Progenitor cell of endocrine pancreas (in vitro differentiated cells): ENCODE measurements at places on chromosomes 7 and 10.
A peak's percentile ranks its signal among the peaks of the same experiment; 100 is the strongest.

DNA sequence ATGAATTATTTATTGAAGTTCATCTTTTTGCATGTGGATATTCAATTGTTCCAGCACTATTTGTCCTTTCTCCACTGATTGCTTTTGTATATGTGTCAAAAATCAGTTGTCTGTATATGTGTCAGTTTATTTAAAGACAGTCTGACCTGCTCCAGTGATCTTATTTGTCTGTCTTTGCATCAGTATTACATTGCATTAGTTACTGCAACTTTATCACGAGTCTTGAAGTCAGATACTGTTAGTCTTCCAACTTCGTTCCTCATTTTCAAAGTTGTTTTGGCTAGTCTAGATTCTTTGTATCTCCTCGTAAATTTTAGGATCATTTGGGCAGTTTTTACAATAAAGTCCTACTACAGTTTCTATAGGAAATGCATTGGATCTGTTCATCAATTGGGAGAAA, 166.4 kb downstream of the CELF2 start:
- no peak overlapping the region for H3K27ac ChIP-seq
- DNase-seq: no peak
- H3K36me3 ChIP-seq: no peaks in the 10 kb centered on the region
- no peak overlapping the region for H3K4me3 ChIP-seq

DNA sequence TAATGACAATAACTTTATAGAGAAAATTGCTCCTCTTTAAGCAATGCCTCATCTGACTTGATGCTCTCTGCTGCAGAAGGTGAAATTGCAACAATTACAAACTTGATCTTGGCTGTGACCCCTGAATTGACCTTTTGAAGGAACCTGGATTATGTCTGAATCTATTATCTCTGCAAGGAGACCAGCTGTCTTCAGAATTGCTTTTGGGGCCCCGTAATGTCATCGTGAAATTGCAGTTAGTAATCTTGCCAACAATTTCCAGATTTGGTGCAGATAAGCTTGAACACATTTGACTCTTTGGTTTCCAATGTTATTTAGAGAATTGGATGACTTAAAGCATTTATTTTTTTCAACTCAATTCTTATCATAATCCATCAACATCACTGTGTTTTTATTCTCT, 520.6 kb downstream of the CCSER2 start:
- DNase-seq: no peak
- H3K4me1 ChIP-seq: peaks cover 8% of the 10 kb centered on the region
- no peaks in the 10 kb centered on the region for H3K27me3 ChIP-seq
- no peaks in the 10 kb centered on the region for H3K36me3 ChIP-seq

DNA sequence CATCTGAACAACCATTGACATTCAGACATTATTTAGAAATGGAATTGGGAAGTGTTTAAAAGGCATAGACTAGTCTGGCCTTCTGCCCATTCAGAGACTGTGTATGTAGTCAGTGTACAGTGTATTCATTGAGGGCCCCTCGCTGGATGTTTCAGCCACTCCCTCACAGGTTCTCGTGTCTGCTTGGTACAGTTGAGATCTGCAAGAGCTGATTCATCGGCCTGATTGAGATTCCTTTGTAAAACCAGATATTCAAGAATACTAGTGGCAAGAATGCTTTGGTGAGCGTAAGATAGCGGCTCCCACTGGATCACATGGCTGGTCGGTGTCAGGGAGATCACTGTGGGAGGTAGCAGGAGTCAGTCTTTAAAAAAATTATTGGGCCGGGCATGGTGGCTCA, 119.5 kb downstream of the TCF7L2 start:
- H3K36me3 ChIP-seq: peaks cover 16% of the 10 kb centered on the region
- H3K27me3 ChIP-seq: no peaks in the 10 kb centered on the region
- peaks cover 32% of the 10 kb centered on the region for H3K4me1 ChIP-seq
- H3K4me3 ChIP-seq: no peak overlapping the region
- H3K27ac ChIP-seq: peak overlapping the region; percentile 43

DNA sequence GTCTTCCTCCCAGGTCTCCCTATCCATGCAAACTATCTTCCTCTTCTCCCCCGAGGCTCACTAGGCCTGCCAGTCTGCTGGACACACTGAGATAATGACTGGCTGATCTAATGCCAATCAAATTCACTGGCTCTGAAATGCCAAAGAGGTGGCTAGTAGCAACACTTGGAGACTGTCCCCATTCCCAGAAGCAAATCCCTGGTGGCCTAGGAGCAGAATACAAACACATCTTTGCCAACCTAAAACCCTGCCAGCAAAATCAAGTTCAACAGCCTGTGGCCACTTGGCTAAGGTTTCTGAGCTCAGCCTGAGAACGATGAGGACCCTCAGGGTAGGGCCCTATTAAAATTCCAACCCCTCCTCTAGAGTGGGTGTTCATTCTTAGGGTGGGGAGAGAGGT, 46.6 kb downstream of the SH3PXD2A start:
- H3K4me1 ChIP-seq: peaks cover 58% of the 10 kb centered on the region
- no peaks in the 10 kb centered on the region for H3K36me3 ChIP-seq
- H3K4me3 ChIP-seq: no peak overlapping the region
- H3K27ac ChIP-seq: no peak overlapping the region

GRCh38 chr7:31825576-31825975, 138.6 kb downstream of the PPP1R17 start:
- peaks cover 8% of the 10 kb centered on the region for H3K27me3 ChIP-seq
- H3K27ac ChIP-seq: no peak overlapping the region
- no peaks in the 10 kb centered on the region for H3K36me3 ChIP-seq
- DNase-seq: no peak
- peaks cover 2% of the 10 kb centered on the region for H3K4me1 ChIP-seq
- no peak overlapping the region for H3K4me3 ChIP-seq
